SHP77 (cell line): ENCODE measurements at places on chromosomes 12 and 14.

DNA sequence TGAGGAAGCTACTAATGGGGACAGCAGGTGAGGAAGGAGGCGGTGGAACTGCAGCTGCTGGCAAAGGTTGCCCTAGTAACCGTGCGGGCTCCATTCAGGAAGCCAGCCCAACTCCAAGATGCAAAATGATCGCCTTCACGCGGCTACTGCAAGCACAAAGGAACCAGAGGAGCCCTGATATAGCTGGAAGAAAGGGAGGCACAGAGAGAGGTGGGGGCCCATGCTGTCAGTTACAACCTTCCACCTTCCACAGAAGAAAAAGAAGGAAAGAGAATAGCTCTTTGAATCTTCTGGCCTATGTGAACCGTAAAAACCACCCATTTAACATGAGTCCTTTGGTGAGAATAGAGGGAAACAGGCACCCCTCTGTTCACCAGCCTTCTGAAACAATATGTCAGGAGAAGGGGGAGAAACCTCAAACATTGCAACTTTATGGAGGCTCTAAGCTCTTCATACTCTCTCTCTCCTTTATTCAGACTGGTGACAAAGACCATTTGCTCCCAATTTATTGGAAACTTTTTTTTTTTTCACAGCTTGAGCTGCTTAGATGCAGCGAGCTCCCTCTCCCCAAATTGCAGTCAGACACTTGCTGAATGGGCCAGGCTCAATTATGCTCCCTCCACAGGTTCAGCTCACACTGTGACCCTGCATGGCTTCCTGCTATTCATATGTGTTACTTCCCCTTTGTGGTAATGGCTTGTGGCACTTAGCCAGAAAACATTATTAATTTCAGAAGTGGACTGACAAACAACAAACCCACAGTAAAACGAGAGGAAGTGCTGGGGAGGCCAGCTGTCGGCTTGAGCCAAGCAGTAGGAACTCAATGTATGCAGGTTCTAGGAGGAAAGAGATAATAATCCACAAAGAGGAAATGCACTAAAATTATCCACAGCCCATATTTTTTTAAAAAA is 6.2 kb downstream of the DUSP6 start:
- DNase-seq, result peak; percentile 89

GRCh38 chr12:49018261-49019119 is at the start of gene PRKAG1:
Gene PRKAG1 (minus strand): TSS chr12:49018776. CDS start chr12:49018740, 36 bp downstream.
- DNase-seq, result peak; percentile 94

- DNase-seq, result peak; percentile 27
Measured at GRCh38 chr12:104057771-104058197, 6.5 kb upstream of the HCFC2 start.

DNA sequence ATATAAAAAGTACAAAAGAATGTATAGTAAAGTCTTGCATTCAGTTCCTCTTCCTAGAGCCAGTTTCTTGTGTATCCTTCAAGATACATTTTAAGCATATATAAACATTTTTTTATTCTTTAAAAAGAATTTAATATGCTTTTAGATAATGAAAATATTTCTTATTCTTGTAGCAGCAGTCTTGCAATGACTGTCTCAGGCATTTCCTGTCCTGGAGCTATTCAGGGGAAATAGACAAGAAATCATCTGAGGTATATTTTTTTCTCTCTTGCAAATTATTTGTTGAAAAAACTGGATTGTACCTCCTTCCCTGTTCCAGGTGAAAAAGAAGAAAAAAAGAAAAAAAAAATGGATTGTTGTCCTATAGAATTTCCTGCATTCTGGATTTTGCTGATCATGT is 17.0 kb upstream of the ERBB3 start:
- no peak for DNase-seq

- no peak for DNase-seq
Measured at GRCh38 chr12:52552055-52552454, 890 bp downstream of the KRT71 start.

- DNase-seq, result no peak
Measured at GRCh38 chr12:124610629-124611558, 43.5 kb upstream of the NCOR2 start.

DNA sequence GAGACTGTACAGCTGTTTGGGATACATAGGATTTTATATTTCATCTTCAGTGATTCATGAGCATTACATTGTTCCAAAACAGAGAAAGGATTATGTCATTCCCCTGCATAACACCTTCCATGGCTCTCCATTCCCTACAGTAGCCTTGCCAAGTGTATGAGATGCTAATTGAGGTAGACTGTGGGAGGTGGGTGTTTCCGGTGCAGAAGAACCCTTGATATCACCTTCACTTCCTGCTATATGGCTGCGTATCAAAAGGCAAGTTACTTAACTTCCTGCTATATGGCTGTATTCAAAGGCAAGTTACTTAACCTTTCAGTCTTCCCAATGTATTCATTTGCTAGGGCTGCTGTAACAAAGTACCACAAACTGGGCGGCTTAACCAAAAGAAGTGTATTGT is 11.2 kb downstream of the FAR2 start:
- DNase-seq, result no peak

- DNase-seq, result no peak
Measured at GRCh38 chr12:30330565-30330964, 365.1 kb downstream of the IPO8 start.

- no peak for DNase-seq
Measured at GRCh38 chr14:45199230-45199629, 53.8 kb downstream of the MIS18BP1 start.

DNA sequence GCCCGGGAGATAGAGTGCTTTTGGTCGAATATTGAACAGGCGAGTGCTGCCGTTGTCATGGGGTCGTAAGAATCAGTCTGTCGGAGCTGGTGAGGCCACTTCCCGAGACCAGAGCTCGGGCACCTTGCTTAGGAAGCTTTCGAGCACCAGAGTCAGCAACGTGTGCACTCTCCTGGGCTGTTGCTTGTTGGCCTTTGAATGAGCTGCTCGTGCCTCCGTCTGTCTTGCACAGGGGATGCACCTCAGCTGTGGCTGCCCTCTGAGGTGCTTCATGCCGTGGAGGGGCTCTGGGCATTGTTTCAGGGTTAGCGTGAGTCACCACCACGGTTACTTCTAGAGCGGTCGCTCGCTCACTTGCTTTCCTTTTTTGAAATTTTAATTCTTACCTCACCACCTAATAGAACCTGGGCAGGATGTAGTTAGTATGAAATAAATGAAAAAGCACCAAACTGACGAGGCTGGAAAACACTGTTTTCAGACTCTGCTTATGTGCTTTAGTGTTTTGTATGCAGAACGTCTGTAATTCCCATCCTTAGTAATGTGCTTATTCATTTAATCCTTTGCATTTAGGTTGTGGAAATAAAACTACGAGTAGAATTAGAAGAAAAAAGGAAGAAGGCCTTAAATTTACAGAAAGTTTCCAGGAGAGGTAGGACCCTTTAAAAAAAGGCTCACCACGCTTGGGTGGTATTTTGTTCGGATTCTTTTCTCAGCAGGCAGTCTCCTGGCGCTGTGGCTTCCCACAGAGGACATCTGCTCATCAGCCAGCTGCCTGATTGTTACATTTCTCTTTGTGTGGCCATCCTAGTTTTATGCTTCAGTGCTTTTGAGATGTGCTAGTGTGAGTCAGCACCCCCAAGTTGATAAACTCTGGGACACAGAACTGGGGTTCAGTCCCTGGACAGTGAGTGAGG is 40.6 kb downstream of the EP400 start:
- DNase-seq, result no peak

GRCh38 chr14:94673071-94673470 is 60.9 kb downstream of the SERPINA3 start:
- DNase-seq, result no peak

GRCh38 chr12:113655919-113656318 is 184.2 kb upstream of the LHX5 start:
- no peak for DNase-seq

GRCh38 chr14:70935135-70935534 is 27.9 kb downstream of the PCNX1 start:
- DNase-seq, result no peak

- peak; percentile 90 for DNase-seq
Measured at GRCh38 chr12:100142851-100143559, at the start of gene BLTP3B. Gene BLTP3B (minus strand): TSS chr12:100142874. CDS start chr12:100142635, 239 bp downstream.

- peak; percentile 83 for DNase-seq
Measured at GRCh38 chr14:59360923-59361794, 104.0 kb downstream of the GPR135 start.

- no peak for DNase-seq
Measured at GRCh38 chr12:124680863-124681778, 113.7 kb upstream of the NCOR2 start.

DNA sequence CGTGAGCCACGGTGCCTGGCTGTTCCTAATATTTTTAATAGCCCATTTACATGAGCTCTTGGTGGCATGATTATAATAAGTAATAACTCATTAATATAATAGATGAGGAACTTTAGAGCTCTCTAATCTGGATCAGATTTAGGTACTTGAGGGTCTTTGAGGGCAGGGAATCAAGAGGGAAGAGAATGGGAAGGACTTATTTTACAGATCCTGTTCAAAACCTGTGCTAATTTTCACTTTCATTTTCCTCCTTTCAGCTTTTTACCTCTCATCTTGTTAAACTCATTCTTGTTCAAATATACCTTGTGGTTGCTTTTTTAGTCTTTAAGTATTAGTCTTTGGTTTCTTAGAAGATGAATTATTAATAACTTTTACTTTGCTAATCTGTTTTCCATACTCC is 5.6 kb downstream of the NECAP1 start:
- no peak for DNase-seq

GRCh38 chr12:130685850-130686249 is 30.2 kb downstream of the RIMBP2 start:
- no peak for DNase-seq

GRCh38 chr14:27916326-27916725 is 850.3 kb upstream of the FOXG1 start:
- no peak for DNase-seq

GRCh38 chr14:103418481-103418818 is 33.2 kb downstream of the MARK3 start:
- no peak for DNase-seq

GRCh38 chr12:6605421-6606330 is 1.5 kb downstream of the CHD4 start:
- no peak for DNase-seq

- DNase-seq, result no peak
Measured at GRCh38 chr14:72315714-72316113, 383.5 kb downstream of the RGS6 start.

- no peak for DNase-seq
Measured at GRCh38 chr12:69908203-69908602, 83.2 kb downstream of the MYRFL start.

DNA sequence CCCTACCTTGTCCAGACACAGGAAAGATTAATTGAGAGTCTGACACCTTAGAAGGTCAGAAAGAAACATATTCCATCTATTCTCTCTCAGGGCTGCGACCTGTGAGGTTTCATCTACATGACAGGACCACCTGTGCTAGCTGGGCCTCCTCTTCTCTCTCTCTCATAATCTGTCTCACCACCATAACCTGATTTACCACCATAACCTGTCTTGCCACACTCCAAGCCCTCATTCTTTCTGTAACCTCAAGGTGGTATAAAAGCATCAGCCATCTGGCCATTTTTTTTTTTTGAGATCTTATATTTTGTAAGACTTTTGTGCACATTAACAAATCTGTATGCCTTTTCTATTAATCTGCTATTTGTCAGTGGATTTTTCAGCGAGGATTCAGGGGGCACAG is 75.5 kb downstream of the ACADS start:
- no peak for DNase-seq

GRCh38 chr14:79614448-79614847 is 596.9 kb downstream of the DIO2 start:
- no peak for DNase-seq

- DNase-seq, result no peak
Measured at GRCh38 chr12:96988919-96989318, 81.9 kb downstream of the NEDD1 start.

- DNase-seq, result no peak
Measured at GRCh38 chr12:13205809-13206559, 9.5 kb downstream of the EMP1 start.

DNA sequence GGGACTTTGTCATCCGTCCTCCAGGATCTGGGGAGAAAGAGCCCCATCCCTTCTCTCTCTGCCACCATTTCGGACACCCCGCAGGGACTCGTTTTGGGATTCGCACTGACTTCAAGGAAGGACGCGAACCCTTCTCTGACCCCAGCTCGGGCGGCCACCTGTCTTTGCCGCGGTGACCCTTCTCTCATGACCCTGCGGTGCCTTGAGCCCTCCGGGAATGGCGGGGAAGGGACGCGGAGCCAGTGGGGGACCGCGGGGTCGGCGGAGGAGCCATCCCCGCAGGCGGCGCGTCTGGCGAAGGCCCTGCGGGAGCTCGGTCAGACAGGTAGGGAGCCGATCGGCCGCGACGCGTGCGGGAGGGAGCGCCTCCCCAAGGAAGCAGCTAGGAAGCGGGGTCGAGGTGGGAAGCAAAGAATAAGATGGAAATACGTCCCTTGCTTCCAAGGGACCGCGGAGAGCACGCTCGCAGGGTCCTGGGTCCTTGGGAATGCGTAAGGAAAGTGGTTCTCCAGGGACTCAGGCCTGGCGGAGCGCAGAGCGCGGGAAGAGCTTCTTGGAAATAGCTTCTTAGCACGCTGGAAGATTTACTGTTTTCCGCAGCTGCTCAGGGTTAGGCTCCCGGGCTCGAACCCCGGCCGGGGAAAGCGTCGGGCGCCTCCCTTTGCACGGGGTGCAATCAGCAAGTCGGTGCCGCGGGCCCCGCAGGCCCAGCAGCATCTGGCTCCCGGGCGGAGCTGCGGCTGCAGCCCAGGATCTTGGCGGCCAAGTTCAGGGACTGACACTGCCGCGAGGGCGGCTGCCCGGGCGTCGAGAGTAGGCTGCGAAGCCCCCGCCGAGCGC is 457 bp downstream of the SOCS2 start:
- no peak for DNase-seq

DNA sequence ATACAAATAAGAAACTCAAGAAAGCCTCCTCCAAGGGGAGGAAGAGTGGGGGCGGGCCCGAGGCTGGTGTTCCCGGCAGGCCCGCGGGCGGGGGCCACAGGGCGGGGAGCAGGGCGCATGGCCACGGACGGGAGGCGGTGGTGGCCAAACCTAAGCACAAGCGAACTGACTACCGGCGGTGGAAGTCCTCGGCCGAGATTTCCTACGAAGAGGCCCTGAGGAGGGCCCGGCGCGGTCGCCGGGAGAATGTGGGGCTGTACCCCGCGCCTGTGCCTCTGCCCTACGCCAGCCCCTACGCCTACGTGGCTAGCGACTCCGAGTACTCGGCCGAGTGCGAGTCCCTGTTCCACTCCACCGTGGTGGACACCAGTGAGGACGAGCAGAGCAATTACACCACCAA is 8.7 kb downstream of the DACT1 start:
- no peak for DNase-seq

- no peak for DNase-seq
Measured at GRCh38 chr12:107484941-107485340, 200.7 kb upstream of the PWP1 start.

DNA sequence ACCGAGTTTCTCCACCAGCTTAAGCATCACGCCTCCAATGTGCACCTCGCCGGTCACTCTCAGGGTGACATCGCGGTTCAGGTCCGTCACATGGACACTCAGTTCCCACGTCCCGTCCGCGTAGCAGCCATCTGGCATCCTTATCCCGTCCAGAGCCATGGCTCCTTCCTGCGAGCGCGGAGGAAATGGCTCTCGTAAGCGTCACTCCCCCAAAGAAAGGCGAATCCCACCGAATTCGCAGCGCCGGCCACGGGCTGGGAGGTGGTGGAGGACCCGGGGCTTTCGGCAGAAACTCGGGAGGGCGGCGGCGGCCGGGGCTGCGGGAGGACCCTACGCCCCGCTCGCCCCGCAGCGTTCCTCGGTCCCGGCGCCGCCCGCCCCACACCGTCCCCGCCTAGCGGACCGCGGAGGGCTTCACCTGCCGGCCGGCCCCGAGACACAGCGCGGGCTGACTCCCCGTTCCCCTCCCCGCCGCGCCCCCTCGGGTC is 396 bp downstream of the FERMT2 start:
- DNase-seq, result peak; percentile 38
